NT2/D1 (cell line): ENCODE measurements at places on chromosomes 3 and 15.

DNA sequence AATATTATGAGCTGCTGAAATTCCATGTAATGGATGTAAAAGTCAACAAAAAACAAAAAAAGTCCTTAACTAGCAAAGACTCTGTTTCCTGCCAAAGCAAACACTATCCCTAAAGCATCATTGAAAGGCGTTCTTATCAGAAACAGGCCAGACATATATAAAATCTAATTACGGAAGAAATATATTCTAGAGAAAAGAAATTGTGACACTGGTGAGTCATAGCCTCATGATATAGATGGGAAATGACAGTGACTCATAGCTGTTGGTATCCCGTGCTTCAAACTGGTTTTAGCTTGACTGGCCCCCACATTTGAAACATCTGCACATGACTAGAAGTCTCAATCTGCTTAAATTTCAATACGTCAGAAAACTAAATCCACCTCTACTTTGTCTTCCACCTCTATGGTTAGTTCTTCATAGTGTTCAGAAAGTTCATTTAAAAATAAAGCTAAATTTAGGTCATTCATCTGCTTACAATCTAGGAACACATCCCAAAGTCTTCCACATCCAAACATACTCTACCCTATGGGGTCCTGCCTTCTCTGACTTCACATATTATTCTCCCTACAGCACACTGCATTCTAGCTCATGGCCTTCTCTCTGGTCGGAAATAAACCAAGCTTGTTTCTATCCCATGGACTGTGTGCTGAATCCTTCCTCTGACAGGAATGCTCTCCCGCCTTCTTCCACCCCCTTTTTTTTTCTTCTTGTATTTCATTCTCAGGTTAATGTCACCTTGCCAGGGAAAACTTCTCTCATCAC lies 456.3 kb upstream of the ARRDC4 start:
- no peak for DNase-seq

DNA sequence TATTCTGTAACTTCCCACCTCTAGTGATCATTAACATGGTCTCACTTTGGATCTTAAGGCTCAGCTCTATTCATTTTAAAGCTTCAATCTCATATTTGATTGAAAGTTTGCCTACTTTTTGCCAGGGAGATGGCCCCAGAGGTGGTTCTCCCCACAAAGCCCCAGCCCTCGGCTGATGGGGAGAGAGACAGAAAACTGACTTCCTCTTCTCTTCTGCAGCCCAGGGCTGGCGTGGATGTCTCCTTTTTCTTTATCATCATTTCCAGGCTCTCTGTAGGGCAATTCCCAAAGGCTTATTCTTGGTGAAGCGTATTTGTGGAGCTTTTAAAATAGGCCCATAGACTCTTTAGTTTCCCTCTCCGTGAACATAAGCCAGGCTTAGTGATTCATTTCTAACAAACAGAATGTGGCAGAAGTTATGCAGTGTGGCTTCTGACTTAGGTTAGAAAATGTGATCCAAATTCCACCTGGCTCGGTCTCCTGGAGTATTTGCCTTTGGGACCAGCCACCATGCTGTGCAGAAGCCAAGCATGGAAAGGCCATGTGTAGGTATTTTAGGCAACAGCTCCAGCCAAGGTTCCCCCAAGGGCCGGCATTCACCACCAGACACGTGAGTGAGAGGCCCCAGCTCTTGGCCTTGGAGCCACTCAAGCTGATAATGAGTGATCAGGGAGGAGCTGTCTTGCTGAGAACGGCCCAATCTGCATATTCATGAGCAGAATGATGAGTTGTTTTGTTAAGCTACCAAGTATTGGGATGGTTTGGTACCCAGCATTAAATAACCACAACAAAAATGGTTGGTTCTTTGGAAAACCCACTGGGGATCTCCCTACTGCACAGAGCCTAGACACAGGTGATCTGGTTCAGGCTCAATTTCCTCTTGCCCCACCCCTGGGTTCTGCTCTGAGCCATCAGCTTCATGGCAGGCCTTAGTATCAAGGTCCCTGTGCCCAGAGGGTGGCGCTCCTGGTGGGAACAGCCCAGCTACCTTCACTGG lies 353.2 kb upstream of the PROK2 start:
- DNase-seq: no peak

DNA sequence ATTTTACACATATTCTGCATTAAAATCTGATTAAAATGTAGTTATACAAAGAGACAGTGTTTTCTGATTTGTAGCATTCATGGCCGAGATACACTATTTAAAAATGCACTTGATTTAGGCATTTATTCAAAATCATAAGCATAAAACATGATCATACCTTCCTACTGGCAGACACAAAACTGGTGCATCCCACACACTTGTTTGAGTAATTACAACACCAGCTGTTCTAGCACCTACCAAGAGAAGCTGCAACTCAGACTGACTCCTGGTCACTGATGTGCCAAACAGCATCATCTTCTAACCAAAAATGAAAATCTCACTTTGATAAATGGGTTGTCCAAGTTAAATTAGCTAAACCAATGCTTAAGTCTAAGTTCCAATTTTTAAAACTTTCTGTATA lies 262.7 kb upstream of the NSMCE3 start:
- DNase-seq: no peak

DNA sequence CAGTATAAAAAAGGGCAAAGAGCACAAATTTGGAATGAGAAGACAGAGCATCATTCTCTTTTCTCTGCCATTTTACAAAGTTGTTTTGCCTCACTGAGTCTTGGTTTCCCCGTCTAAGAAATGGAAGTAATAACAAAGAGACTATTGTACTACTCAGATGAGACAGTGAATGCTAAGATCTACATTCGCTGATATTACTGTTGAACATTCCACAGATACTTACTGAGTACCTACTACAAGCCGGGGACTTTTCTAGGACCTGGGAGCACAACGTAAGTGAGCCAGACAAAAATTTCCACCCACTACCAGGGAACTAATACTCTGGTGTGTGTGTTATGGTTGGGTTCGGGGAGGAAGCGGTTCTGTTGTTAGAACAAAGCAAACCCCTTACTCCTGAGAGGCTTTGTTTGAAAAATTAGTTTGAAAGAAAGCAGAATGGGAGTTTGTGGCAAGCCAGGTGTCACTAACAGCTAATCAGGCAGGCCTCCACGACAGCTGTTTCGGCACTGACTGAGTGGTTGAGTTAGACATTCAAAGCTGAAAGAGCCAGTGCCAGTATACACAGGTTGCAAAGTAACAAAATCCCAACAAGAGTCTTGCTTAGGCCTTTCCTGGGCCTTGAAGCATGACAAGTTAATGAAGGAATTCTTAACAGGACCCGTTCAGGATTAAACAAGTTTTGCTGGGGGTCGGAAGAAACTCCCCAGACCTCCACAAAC lies 458.3 kb downstream of the EDEM1 start:
- DNase-seq: no peak

- DNase-seq: no peak
Observed at GRCh38 chr3:57026944-57027343, 33.5 kb upstream of the SPATA12 start.

GRCh38 chr3:64294771-64295170 lies 69.5 kb upstream of the PRICKLE2 start:
- DNase-seq: no peak

GRCh38 chr15:25410649-25411048 lies 28.2 kb downstream of the UBE3A start:
- DNase-seq: no peak

DNA sequence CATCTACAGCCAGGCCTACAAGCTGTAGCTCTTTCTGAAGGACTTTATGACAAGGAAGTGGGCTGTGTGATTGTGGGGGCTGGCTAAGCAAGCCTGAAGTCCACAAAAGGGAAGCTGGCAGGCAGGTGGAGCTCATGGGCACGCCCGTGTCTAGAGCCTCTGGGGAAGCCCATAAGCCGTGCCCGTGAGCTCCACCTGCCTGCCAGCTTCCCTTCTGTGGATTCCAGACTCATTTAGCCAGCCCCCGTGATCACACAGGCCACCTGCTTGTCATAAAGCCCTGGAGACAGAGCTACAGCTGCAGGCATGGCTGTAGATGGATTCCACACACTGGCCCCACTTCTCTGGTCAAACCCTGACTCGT lies 15.2 kb downstream of the EFCC1 start:
- no peak for DNase-seq

- peak; percentile 18 for DNase-seq
Observed at GRCh38 chr3:126982126-126982470, 817 bp upstream of the PLXNA1 start.

- no peak for DNase-seq
Observed at GRCh38 chr15:100234158-100235029, 107.4 kb downstream of the ADAMTS17 start.

- no peak for DNase-seq
Observed at GRCh38 chr3:67033079-67033478, 35.0 kb downstream of the KBTBD8 start.

GRCh38 chr3:184242297-184242685 lies 6.5 kb downstream of the ALG3 start:
- no peak for DNase-seq

DNA sequence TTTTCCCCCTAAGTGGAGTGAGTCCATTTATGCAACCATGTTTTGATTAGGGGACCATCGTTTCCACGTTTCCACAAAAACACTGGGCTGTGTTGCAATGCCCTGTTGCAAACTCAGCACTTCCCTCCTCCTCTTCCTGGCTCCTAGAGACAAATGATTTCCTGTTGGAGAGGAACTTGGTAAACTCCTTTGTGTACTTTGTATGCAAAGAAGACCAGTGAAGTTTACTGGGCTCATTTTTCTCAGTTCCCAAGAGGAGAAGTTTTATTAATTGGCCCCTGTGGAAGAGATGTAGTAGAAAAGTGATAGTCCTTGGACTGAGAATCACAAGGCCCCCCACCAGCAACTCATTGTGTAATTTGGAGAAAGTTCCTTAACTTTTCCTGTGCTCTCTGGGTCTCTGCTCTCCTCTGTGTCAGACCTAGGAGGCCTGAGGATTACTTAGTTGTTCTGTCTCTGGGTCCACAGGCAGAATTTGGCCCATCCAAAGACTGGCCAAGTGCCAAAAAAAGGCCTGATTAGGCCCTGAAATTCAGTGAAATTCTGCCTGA lies 95.0 kb downstream of the ATG7 start:
- no peak for DNase-seq

GRCh38 chr15:30929982-30930381 lies 26.3 kb downstream of the FAN1 start:
- no peak for DNase-seq

GRCh38 chr3:60948488-60948887 lies 302.8 kb downstream of the FHIT start:
- DNase-seq: no peak

- no peak for DNase-seq
Observed at GRCh38 chr3:169515132-169515531, 148.4 kb downstream of the MECOM start.

GRCh38 chr15:66719471-66719870 lies 17.4 kb downstream of the SMAD6 start:
- no peak for DNase-seq

GRCh38 chr3:111194048-111194447 lies 122.4 kb downstream of the NECTIN3 start:
- DNase-seq: no peak

- DNase-seq: no peak
Observed at GRCh38 chr3:138513090-138513843, 78.9 kb downstream of the ESYT3 start.

GRCh38 chr3:126672741-126673140 lies 17.8 kb upstream of the TXNRD3 start:
- no peak for DNase-seq

DNA sequence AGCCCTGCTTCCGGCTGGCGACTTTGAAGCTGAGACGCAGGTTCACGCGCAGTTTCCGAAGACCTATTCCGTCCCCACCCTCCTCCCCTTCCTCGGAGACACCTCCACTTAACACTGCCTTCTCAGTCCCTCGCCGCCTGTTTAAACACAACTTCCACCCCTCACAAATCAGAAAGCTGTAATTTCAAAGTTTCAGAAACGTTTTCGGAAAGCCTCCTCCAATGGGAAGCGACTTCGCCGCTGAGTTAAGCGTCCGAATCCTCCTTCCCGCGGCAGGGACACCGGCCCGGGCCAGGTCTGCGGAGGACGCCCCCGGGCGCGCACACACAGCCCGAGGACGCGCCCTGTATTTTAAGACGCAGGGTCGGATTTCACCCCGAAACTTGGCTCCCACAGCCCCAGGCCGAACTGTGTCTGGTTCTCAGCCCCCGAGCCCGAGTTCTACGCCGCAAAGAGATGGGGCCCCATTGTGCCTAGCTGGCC lies 559 bp upstream of the LRRN1 start:
- DNase-seq: peak; percentile 35

DNA sequence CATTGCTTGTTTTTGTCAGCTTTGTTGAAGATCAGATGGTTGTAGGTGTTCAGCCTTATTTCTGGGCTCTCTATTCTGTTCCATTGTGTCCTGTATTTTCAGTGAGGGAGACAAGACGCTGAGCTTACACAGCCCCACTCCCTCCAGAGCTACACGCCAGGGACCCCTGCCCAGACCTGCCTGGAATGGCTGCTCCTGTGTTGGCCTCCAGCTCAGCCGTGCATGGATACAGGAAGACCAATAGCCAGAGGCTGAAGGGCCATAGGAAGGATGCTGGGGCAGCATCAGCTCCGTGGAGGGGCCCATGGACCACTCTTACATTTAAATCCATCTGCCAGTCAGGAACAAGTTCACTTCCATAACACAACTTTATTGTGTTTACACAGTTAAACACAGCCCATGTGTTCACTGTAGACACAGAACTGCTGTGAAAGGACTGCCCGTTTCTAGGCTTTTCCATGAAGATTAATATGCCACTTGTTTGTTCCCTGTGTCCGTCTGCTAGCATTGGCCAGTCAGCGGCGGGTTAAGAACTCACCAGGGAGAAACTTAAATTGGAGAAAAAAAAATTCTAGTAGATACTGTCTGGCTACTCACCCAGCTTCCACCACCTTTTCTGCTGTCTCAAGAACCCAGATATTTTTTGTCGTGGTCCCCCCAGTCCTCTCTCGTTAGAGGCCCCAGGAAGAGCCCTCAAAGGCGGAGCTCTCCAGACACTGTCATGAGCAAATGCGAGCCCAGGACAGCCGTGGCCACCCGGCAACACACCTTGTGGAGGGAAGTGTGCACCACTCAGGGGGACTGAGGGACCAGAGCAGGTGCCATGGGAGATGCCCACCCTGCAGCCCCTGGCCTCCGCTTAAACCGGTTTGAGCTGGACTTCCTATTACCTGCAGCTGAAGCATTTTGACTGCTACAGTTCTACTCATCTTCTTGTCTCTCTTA lies 142.3 kb upstream of the MEF2A start:
- DNase-seq: no peak

DNA sequence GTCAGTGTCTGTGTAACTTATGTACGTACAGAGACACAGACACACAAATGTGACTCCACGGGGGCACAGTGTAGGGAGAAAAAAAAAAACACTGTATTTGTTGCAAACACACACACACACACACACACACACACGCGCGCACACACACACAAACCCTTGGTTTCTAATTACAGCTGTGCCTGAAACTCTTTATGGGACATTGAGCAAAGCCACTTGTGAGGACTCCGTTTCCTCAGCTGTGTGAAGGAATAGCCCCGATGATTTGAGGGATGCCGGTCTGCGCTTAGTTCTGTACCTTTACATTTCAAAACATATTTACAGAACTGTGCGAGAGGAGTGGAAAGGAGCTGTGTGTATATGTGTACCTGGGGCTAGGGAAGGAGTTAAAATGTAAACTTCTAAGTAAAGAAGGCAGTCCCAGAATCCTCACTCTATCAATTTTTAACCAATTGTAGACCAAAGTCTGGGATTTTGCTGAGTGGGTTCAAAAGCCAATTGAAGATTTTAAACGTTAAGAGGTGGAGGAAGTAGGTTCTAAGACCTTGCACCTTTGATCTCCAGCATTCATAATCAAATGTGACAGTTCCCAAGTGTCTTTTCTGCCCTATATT lies 5.3 kb upstream of the BCL6 start:
- no peak for DNase-seq
